NCI-H187 treated with DMSO at 0.1 percent for 48 hours (cell line): ENCODE measurements at places on chromosomes 4 and X.

- DNase-seq = no peak
Measured at GRCh38 chr4:26085551-26085950, 171.5 kb downstream of the SMIM20 start.

GRCh38 chrX:95893636-95894035 lies 791.0 kb upstream of the DIAPH2 start:
- no peak for DNase-seq

GRCh38 chrX:73524906-73525305 lies 38.1 kb upstream of the CHIC1 start:
- DNase-seq = no peak

DNA sequence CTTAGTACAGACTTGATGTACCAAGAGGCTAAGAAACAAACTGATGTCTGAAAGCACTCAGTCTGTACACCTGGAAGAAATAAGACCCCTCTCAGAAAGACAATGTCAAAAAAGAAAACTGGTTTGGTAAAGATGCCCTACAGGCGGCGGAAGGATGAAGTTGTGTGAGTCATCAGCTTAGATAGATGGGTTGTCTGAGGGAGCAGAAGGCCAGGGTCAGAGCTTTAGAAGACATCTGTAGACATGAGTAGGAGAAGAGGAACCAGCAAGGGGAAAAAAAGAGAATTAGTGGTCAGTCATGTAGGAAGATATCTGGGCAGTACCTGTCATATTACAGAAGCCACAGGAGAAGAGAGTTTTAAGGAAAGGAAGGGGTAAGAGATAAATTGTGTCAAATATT lies 8.3 kb downstream of the SRPX2 start:
- no peak for DNase-seq

DNA sequence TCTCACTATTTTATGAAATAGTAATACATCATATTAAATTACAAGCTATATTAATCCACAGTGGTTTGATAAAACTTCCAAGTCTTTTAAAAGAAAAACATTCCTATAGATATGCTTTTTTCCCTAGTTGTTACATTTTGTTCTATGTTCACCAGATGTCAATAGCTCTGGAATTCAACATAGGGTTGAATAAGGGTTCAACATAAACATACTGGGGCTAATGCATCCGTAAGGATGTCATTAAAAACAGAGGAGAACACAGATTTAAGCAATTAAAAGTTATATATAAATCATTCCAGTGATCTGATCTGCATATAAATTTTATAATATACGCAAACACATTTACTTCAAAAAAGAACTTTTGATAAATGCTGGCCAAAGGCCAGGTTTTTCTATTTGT lies 32.5 kb downstream of the SULT1B1 start:
- DNase-seq = no peak

GRCh38 chrX:55919367-55920221 lies 202.0 kb downstream of the RRAGB start:
- no peak for DNase-seq

DNA sequence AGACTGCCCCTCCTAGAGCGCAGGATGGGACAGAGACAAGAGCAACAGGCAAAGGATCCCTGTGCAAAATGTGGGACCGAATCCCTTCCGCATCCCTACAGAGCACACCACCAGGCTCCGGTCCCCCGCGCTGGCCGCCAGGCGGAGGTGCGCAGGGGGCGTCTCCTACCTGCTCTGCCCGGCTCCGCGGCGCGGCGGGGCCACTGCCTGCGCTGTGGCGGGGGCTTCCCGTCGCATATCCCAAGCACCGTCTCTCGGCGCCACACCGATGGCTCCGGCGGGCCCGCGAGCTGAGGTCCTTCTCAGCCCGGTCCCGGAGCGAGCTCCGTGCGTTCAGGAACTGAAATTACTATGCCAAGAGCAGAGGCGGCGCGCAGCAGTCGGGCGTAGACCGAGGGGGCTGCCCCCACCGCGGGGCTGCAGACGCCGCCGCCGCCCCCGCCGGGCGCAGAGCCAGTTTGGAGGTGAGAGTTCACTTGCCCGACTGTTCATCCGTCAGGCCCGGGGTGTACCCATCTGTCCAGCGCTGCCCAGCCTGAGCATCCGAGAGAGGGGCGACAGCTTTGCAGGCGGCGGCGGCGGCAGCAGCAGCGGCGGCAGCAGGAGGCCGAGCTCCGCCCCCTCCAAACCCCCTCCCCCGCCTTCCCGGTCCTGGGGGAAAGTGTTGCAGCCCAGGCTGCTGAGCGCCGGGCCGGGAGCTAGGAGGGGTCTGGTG lies at the start of gene GPRIN3:
TSS of gene GPRIN3 (minus strand) at position 355 of the 715 bp plus-strand sequence. CDS start 57,690 bp downstream, outside the sequence.
- DNase-seq = no peak

GRCh38 chrX:38699696-38700095 lies 101.6 kb upstream of the MID1IP1 start:
- no peak for DNase-seq

DNA sequence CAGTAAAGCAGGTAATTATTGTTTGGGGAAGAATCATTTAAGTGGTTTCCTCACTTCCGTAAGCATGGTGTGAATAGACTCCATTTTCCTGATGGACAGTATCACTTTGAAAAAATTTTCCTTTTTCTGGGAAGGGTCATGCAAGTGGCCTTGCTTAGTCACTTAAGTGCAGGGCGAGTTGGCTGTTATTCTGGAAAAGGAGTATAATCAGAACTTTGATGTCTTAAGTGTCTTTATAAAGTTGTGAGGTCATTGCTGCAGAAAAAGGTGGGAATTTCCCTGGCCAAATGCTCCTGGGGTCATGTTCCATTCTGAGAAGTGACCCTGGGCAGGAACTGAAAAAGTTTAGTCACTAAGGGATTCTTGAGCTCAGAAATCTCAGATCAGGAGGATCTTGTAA lies 146.1 kb upstream of the OTUD4 start:
- DNase-seq = no peak

GRCh38 chr4:44761306-44761705 lies 35.0 kb upstream of the GNPDA2 start:
- DNase-seq = no peak

DNA sequence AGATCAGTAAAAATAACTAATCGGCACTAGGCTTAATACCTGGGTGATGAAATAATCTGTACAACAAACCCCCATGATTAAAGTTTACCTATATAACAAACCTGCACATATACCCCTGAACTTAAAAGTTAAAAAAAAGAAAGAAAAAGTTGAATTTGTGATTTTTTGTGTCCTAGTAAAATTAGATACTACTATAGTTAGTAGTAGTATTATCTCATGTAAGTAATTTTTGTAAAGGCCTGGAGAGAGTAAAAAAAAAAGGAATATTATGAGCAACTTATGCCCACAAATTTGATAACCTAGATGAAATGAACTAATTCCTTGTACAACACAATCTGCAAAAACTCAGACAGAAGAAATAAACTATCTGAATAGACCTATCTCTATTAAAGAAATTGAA lies 25.7 kb upstream of the SLC16A2 start:
- DNase-seq = no peak

DNA sequence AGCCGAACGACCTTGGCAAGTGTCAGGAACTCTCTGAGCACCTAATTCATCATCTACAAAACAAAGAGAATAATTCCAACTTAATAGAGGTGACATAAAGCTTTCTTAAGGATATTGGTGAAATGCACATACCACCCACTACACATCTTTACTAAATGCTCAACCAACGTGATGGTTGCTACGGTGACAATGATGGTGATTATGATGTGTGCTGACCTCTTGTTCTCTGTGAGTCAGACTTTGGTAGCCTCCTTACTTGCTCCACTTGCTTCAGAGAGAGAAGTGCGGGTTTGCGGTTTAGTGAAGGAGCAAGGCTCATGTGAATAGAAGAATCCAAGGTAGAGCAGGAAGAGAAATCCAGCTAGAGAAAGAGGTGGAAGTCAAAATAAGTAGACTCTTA lies 52.8 kb upstream of the CLNK start:
- no peak for DNase-seq

- no peak for DNase-seq
Measured at GRCh38 chr4:171718069-171718468, 95.1 kb upstream of the GALNTL6 start.

DNA sequence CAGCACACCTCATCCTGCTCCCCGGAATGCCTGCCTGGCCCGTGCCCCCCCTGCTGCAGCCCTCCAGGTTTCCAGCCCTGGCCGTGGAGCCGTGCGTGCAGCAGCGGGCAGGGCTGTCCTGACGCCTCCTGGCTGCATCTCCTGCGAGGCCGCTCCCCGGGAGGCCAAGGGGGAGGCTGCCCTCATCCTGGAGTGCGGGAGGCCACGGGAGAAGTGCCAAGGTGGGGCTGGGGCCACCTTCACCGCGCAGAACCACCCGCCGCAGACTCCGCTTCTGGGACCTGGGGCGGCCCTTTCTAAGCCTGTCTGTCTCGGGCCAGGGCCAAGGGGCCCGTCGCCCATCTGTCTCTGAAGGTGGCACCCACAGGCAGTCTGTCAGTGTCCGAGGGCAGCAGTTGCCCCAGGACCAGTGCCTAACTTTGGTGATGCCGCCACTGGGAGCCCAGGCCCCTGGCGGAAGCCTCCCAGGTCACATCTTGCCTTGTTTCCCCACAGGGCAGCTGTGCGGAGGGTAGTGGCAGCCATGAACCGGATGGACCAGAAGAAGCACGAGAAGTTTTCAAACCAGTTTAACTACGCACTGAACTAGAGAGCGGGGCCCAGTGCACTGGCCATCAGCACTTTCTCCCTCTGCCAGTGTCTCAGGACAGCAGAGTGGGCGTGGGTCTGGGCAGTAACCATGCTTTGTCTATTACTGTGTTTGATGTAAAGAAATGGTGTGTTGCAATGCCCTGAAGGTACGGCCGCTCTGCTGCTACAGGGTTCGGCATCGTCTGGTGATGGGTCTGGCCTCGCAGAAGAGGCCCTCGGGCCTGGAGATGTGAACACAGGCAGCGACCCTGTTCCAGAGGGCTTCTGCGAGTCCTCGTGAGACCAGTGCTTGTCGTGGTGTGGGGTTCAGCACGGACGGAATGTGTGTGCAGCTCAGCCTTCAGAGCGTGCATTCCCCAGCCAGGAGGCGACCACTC lies 20.6 kb downstream of the NKX1-1 start:
- DNase-seq = no peak

DNA sequence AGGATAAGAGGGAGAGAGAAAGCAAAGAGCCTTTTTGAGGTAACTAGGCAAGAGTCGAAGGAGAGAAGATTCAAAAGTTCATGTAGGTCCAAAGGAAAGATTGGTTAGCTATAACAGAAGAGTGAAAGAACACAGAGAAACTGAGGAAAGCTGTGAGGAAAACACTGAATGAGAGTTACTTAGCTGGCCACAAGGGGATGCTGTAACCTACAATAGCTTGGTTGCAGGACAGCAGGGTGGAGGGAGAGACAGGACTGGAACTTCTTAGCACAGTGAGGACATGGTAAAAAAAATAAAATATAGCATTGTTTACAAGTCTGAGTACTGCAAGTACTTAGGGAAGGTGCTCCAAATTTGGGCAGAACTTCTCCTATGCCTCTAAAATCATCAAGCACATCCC lies 48.3 kb downstream of the RAI2 start:
- peak; percentile 1 for DNase-seq

GRCh38 chrX:135087867-135088266 lies 32.5 kb downstream of the ETDB start:
- no peak for DNase-seq

- no peak for DNase-seq
Measured at GRCh38 chr4:140579278-140579677, 10.5 kb upstream of the UCP1 start.

DNA sequence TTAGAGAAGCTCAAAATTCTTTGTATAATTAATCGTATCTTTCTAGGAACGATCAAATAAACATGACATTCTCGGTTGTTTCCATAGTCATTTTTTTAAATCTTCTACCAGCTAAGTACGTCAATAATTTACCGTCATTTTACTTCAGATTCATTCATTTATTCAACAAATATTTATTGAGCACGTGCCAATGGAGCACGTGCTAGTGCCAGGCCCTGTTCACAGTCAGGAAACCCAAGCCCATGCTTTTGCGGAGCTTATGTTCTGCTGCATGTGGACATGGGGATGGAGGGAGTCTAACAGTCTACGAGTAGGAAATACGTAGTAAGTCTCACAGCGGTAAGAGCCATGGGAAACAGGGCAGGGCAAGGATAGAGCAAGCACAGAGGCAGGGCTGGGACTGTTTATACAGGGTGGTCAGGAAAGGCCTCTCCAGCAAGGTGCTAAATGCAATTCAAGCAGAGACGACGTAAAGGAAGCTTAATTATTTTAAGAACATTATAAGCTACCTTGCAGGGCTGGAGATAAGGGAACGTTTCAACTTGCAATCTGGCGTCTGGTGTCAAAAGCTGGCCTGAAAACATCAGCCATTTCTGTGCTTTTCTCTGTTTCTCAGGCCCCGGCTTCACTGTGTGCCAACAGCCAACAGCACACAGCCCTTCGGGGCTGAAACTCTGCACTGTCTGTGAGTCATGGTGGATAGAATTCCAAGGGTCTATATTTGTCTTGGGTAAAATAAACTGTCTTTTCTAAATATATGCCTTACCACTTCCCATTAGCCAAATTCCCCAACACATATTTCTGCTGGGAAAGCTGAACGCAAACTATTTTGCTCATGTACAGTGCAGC lies 517.1 kb upstream of the ZFP42 start:
- no peak for DNase-seq

DNA sequence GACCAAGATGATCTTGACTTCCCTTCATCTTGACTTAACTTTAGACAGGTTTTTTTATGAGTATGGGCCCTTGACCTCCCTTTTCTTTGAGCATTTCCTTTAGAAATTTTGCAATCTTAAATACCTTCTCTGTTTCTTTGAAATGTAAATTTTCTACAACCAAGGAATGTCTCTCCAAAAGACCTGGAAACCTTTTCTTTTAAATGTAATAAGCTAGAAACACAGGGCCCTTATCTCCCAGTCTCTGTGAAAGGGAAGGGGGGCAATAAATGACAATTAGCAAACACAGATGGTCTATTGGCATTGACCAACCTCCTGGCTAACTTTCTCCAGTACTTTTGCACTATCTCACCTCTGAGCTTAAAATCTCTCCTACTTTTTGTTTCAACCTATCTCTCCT lies 144.3 kb upstream of the GK2 start:
- no peak for DNase-seq

DNA sequence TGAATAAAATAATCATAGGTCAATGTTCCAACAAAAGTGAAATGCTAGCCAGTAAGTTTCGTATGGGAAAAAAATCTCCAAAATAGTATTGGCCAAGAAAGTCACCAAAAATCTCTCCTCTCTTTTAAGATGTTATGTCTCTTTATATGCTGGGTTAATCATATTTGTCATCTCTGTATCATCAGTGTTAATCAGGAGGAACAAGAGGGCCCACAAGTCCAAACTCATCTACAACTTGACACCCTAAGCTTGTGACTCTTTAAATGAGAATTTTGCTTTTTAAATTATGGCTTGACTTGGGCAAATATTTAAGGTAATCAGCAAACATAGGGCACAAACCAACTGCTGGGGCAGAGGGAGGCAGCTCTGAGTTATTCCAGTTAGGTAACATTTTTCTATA lies 75.5 kb downstream of the AMMECR1 start:
- no peak for DNase-seq

- DNase-seq = no peak
Measured at GRCh38 chrX:11437642-11438379, 144.6 kb downstream of the AMELX start.

- no peak for DNase-seq
Measured at GRCh38 chr4:72320223-72320948, 248.6 kb downstream of the ADAMTS3 start.
